Body of pancreas (tissue), 4 donors: ENCODE measurements at places on chromosomes 7 and 10.

GRCh38 chr7:7103343-7104313 is 78.7 kb upstream of the C1GALT1 start:
- no peak for DNase-seq

DNA sequence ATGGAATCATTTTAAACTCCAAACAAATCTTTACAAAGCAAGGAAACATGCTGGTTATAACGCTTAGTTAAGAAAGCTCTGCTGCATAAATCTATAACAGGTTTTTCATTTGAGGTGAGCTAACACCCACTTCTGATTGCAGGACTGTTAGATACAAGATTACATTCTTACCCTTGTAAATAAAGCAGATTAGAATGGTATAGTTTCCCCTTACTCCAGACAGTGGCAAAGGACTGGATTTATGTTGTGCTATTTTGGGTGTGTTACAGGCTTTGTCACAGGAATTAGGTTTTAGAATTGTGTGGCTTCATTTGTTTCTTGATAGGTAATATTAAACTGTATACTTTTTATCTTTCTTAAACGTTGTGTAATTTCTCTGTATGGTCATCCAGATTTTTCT is 487.6 kb downstream of the ZWINT start:
- no peak for DNase-seq

DNA sequence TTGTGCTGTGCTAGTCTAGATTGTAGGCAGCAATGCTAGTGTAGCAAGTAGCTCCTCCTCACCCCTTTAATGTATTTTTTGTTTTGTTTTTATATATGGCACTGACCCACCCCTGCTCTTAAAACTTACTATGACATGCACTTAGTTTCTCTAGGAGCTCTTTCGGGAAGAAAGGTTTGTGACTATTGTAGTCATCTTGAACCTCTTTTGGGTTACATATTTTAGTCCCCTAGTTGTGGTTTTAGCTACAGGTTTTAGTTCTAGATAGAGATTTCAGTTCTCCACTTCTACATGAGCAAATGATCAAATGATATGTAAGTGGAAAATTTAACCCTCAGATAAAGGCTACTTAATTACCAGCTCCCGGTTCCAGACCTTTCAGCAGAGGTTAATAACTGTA is 14.9 kb downstream of the MINPP1 start:
- DNase-seq, result no peak

- no peak for DNase-seq
These were observed 21.8 kb downstream of the MORN4 start for GRCh38 chr10:97611473-97611872.

DNA sequence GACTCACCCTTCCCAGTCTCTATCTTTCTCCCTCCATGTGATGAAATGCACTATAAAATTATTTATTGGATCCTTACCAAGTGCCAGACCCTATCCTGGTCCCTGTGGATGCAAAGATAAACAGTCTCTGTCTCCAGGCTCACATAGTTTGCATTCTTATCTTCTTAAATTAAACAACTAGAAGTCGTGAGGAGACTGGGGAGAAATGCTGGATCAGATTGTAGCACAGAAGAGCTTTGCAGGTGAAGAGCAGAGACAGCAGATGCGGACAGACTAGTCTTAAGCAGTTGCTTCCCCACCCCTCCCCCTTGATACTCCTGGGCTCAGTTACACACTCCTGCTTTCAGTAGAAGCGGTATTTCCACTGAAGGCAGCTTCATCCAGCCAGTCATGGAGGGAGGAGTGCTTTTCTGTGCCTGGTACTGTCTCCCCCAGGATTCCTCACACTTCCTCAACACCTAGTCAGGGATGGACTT is 20.8 kb upstream of the CDK1 start:
- no peak for DNase-seq

DNA sequence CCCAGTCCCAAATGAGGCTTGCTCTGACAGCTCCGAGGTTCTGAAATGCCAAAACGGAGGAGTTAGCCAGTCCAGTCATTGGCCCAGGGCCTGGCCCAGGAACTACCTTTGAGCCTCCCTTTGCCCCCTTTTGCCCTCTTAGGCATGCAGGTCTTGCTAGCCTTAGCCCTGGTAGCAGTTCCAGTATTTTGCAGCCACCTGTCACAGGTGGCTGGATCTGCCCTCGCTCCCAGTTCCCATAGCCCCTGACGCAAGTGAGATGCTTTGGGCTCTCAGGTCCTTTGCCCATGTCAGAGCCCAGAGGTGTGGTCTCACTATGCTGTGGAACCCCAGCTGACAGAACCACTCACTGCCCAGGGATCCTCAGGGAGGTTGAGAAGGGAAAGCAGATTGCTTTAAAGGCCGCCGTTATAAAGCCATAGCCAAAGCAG is 42.0 kb downstream of the GPRIN2 start:
- no peak for DNase-seq

DNA sequence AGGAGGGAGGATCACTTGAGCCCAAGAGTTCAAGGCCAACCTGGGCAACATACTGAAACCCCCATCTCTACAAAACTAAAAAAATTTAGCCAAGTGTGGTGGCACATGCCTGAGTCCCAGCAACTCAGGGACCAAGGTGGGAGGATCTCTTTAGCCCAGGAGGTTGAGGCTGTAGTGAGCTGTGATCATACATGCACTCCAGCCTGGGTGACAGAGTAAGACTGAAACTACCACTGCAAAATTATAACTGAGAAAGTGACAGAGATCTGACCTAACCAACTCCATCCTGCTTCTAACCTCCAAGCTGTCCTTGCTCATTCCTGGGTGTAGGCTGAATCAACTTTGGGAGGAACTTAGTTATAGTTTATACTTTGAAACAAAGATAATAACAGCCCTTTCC is 59.4 kb downstream of the HTR7 start:
- DNase-seq, result no peak

GRCh38 chr7:140041659-140042385 is 20.9 kb downstream of the PARP12 start:
- no peak for DNase-seq

DNA sequence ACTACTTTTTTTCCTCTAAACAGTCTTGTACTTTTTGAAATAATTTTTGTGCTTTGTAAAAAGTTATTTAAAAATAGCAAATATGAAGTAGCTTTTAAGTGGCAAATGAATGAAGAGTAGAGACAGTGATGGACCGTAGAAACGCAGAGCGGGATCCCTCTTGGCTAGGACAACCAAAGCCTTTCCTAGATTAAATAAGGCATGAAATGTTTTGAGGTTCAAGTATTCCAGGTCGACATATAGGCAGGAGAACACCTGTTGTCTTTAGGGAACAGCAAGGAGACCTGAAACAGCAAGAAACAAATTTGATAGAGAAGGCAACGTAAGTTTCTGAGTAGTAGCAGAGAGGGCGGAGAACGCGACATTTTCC is 662 bp upstream of the PPRC1 start:
- DNase-seq, result no peak
